A172 (cell line): ENCODE measurements at places on chromosomes 3 and 15.

DNA sequence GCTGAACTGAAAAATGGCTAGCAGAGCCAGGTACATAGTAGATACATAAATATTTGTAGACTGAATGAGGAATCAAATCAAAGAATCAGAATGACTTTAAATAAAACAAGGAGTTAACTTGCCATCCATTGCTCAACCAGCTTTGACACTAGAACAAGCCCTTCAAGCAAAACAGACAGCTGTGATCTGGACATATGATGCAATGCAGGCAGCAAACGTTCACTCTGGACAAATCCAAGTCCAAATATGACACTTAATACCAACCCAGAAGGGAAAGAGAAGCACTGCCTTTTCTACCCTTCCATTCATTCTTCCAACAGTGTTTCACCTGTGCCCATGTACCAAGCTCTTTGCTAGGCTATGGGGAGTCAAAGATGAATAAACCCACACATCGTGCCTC, 4.5 kb downstream of the THRB start:
- no peak for DNase-seq

GRCh38 chr3:42830437-42831320, 21.4 kb downstream of the ACKR2 start:
- peak; percentile 12 for DNase-seq

DNA sequence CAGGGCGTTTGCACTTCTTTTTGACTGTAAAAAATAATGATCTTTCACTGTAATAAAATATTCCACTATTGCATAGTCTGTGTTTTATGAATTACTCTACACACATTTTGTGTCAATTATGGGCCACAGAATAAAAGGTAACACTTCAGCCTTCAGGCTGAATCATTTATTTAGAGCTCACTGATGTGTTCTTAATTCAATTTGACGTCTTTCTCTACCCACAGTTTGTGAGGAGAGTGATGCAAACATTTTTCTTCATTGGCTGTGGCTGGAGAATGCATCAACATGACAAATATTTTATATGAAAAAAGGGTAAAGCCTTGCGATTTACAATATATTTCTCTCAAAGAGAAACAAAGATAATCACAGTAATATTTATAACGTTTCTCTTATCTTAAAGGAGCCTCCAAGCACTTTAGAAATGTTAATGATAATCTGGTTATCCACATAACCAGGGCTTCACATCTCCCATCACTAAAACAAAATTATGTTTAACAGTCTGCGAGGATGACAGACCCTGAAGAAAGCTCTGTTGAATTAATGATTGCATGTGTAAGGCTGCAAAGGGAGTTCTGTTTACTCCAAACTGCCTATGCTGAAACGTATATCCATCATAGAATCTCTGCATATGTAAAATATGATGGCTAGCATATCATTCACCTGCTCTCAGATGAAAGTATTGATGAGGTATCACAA, 951.3 kb downstream of the ZPLD1 start:
- no peak for DNase-seq

DNA sequence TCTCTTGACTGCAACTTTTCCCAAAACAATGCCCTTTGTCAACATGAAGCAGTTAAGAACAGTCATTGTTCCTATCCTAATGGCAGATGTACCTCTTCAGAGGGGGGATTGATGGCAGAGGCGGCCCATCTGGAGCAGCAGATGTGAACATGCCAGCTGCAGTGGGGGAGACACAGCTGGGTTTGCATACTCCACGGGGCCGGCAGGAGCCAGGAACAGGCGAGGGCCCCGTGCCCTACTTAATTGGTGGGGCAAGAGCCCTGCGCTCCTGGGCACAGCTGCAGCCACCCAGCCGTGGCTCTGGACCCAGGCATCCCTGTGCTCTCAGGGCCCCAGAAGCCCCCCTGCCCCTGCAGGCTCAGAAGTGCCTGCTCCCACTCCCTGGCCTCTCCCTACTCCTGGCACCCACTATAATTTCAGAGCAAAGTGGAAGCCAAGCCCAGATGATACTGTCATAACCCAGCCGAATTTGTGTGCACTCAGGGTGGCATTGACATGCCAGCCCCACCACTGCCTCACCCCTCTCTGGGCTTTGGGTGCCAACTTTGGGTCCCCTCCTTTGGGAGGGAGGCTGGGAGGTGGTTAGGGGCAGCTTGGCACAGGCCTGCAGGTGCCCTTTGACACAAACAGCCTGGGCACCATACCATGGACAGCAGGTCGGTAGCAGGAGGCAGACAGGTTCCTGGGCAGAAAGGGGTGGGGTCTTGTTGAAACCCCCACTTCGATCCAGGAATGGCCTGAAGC, 34.6 kb downstream of the ROPN1B start:
- no peak for DNase-seq

DNA sequence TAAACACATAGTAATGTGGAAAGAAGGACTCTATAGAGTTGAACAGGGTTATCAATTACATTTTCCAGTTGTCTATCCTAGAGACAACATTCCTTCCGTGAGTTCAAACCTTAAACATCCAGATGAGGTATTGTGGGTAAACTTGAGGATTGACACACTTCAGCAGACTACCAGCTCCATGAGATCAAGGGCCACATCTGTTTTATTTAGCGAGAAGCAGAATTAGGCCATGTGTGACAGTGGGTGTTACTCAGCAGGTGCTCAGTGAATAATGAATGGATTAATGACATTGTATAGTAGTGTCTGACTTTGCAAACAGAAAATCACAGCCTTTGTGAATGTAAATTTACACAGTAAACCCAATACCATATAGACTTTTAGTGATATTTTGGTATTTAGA, 941.1 kb upstream of the CFAP20DC start:
- DNase-seq: no peak

DNA sequence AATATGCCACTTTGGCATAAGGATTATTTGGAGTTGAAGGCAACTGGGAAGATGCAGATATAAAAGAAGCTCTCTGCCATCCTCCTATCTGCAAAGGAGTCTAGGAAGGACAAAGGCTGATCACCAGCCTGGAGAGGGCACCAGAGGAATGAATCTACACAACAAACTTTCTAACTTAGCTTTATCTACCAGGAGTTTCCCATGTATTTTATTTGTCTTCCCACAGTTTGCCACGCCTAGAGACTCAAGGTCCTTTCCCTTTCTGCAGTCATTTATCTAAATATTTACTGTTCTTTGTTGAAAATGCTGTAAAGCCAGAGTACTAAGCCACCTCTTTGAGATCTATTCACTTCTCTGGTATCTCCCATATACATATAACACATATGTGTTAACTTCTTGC, 32.2 kb downstream of the GPR176 start:
- DNase-seq: peak; percentile 66

DNA sequence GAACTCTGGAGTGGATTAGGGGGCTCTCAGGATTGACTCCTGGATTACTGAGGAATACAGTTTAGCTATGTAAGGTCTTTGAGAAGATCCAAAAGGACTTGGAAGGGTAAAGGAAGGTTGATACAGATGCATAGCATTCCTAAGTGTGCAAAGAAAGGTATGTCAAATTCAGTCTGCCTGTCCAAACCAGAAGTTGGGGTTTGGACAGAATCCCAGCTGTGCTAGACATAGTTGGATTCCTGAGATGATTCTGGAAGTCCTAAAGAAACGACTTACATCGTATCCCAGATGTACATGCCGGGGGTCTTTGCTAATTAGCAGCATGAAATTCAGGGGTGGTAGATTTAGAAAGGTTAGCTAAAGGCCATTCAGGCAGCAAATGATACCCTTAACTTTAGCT, 97.7 kb upstream of the TSPAN3 start:
- no peak for DNase-seq
